ENCODE measurements at places on chromosomes 2 and 18.

GRCh38 chr2:130819226-130819607 is 17.5 kb upstream of the ARHGEF4 start:
- no peak for DNase-seq

GRCh38 chr2:27932396-27932795 is 41.9 kb downstream of the BABAM2 start:
- DNase-seq, result no peak

GRCh38 chr18:13372531-13372951 is 154.0 kb downstream of the LDLRAD4 start:
- DNase-seq, result peak; percentile 20

GRCh38 chr2:154704991-154705390 is 6.5 kb downstream of the KCNJ3 start:
- DNase-seq, result no peak

DNA sequence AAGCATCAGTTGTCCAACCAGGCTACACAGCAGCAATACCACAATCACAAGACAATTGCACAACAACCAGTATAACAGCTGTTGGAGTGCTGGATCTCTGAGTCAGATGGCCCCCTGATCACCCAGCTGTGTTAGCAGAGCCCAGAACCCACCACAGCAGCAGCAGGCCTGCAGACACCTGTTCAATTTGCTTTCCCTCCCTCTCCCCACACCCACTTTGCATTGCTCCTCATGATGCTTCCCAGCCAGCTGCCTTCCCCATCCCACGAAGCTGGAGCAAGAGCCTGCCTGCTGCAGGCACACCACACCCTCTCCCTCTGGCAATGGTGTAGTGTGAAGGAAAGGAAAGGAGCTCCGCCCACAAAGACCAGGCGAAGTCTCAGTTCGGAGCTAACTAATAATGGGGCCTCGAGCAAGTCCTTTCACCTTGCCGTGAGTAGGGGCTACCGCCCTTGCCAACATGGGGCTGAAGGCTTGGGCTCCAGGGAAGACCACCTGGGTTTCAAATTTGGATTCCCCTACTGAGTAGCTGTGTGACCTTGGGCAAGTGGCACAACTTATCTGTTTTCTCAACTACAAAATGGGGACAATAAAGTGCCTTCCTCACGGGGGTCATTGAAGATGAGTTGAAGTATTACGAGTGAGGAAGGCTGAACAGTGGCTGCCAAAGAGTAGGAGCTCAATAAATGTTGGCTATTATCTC is 19.4 kb upstream of the ZBTB7C start:
- no peak for DNase-seq

GRCh38 chr18:78501251-78501650 is 478.4 kb upstream of the SALL3 start:
- no peak for DNase-seq

GRCh38 chr18:24064391-24065100 is 50.0 kb downstream of the TTC39C start:
- no peak for DNase-seq

GRCh38 chr2:70541481-70542020 is 12.1 kb downstream of the TGFA start:
- no peak for DNase-seq

GRCh38 chr2:205857520-205858237 is 175.4 kb downstream of the NRP2 start:
- DNase-seq, result no peak

DNA sequence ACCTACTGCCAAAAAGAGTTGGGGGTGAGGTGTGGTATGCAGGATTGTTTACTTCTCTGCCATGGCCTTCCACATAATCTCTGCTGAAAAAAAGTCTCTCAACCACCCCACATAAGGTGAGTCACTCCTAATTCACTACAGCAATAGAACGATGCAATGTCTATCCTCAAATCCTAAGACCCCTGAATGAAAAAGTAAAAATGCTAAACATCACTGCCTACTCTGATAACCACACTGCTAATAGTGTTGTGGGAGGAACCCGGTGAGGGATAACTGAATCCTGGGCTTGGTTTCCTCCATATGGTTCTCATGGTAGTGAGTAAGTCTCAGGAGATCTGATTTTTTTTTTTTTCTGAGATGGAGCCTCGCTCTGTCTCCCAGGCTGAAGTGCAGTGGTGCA is 252.5 kb downstream of the PIEZO2 start:
- DNase-seq, result no peak

- DNase-seq, result no peak
Observed at GRCh38 chr2:42970151-42970550, 177.8 kb upstream of the HAAO start.

DNA sequence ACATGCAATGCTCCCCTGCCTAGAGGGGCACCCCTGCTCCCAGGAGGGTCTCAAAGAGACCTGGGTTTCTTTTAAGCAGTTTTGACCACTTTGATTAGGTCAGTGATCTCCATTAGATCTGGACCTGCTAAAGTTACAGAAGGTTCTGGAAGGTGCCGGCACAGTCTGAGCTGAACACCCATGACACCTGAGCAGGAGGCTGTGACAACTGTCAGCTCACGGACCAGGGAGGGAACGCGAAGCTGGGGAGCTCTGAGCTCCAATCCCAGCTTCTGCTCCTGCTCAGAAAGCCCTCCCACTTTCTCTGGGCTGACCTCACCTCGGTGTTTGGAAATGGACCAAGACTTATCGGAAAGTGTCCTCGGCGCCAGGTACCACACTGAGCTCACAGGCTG is 113.8 kb downstream of the NFATC1 start:
- no peak for DNase-seq

- no peak for DNase-seq
Observed at GRCh38 chr2:228699400-228699799, 517.9 kb upstream of the SPHKAP start.

- DNase-seq, result no peak
Observed at GRCh38 chr18:11145413-11146191, 3.8 kb downstream of the PIEZO2 start.

- DNase-seq, result no peak
Observed at GRCh38 chr2:65500310-65501040, 68.1 kb upstream of the SPRED2 start.

DNA sequence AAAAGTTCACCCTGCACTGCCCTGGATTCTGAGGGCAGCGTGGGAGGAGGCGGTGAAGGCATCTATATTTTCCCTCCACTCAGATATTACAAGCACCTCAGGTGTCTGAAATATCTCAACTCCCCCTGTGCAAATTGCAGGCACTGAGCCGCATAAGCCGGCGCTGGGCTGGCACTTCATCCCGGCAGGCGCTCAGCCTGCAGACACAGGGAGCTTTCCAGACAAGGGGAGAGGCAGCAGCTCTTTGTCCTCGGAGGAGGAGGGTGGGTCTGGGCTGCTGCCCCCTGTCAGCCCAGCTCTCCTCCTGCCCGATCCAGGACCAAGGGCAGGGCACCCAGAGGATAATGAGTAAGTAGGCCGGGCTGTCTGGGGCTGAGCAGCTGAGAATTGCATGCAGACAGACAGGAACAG is 189.3 kb upstream of the MYT1L start:
- DNase-seq, result no peak

DNA sequence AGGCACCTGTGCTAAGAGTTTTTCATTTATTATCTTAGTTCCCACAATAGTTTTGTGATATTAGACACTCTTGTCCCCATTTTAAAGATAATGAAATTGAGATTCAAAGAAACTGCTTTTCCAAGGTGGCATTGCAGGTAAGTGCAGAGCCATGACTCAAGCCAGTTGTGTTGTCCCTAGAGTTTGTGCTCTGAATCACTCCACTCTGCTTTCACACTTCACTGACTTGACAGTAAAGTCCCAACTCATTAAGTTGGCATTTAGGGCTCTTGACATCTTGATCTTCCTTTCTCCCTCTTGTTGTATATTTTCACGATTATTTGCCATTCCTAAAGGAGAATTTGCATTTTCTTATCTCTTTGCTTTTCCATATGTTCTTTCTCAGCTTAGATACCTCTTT is 114.3 kb downstream of the DIS3L2 start:
- no peak for DNase-seq

DNA sequence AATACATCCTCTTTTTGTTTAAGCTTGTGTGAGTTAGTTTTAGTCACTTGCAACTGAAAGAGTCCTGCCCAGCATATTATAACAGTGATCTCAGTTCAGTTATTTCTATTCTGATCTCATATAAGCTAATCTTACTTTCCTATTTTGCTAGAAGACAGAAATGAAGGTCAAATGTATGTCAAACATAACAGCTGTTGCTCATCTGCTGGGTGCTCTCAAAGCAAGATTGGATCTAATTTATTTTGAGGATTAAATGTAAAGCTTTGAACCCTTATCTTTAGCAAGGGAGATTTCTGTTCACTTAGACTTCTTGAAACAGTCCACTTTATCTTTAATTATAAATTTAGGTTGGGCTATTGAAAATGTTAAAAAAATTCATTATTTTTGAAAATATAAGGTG is 31.2 kb downstream of the CRYGD start:
- DNase-seq, result no peak

- no peak for DNase-seq
Observed at GRCh38 chr2:72208225-72208624, 60.6 kb upstream of the CYP26B1 start.

GRCh38 chr2:186042207-186043028 is 303.8 kb downstream of the FSIP2 start:
- no peak for DNase-seq
